Caco-2 (cell line): ENCODE measurements at places on chromosomes 4 and X.

DNA sequence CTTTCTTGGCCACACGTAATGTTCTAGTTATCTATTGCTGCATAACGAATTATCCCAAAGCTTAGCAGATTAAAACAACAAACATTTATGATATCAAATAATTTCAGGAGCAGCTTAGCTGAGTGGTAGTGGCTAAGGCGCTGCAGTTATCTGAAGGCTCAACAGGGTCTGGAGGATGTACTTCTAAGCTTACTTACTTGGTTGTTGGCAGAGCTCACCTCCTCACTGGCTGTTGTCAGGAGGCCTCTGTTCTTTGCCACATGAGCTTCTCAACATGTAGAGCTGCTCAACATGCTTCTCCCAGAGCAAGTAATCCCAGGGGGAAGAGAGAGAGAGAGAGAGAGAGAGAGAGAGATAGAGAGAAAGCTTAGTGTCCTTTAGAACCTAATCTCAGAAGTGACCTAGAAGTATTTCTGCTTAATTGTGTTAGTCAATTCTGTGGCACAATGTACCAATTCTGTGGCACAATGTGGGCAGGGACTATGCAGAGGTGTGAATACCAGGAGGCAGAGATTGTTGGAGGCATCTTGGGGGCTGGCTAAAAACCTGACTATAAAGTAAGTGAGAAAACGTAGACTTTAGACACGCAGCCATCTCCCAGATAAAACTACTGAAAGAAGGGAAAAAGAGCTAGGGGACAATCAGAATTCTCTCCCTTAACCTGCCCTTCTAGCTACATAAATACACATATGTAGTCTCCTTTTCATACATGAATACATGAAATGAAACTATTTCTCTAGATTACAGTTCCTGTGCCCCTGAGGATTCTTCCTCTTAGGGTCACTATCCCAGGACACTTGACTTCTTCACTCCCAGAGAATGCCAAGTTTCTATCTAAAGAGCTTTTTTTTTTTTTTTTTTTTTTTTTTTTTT is 40.2 kb downstream of the HOPX start:
- DNase-seq, result no peak

- no peak for DNase-seq
Observed at GRCh38 chr4:85805891-85806290, 330.9 kb downstream of the ARHGAP24 start.

GRCh38 chrX:45202171-45202570 is 1.5 kb upstream of the DIPK2B start:
- DNase-seq, result no peak

DNA sequence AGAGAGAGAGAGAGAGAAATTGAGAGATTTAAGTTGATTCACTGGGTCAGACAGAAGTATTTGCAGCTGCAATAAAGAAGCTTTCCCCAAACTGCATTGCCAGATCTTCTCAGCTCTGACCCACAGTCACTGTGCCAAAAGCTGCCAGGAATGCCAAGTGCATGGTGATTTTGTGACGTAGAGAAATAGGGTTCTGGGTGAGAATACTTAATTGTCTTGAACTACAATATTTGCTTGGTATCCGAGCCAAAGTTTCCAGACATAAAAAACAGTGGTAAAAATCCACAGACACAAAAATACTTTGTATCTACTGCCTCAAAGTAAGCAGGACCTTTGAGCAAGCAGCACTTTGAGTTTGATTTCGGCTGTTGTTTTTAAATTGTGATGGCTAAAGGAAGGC is 331.1 kb downstream of the GRID2 start:
- no peak for DNase-seq

- no peak for DNase-seq
Observed at GRCh38 chr4:38105475-38106220, 145.4 kb downstream of the PTTG2 start.

DNA sequence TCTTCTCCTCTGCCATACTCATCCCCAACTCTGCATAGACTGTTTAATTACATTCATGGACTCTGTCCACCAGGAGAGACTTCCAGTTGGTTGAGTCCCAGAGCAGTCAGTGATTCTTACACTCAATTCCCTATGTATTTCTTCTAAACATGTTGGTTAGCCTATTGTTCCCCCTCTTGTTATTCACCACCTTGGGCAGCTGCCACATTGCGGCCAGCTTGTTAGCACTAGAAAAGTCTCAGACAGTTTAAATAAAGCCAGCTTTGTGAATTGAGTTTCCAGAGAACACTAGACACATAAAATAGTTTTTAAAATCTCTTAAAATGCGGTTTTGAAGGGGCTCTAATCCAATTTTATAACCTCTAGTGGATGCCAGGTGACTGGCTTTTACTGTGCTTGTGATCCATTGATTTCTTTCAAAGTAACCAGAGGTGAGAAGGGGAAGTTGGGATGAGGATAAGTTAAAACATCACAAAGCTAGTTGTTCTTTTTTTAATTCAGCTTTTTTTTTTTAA is 827.7 kb downstream of the FSTL5 start:
- no peak for DNase-seq

DNA sequence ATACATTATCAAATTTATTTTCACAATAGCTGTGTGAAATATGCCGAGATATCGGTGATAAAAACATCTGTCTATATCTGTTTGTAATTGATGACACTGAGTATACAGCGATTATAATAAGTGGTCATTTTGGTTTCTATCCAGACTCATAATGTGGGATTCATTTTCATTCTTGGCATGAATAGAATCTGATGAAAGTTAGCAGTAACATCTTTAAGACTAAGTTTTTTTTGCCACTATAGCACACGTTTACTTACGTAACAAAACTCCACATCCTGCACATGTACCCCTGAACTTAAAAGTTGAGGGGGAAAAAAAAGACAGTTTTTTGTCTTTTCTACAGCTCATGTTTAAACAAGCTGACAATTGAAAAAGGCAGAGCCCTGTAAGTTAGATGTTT is 86.4 kb downstream of the PPA2 start:
- no peak for DNase-seq

DNA sequence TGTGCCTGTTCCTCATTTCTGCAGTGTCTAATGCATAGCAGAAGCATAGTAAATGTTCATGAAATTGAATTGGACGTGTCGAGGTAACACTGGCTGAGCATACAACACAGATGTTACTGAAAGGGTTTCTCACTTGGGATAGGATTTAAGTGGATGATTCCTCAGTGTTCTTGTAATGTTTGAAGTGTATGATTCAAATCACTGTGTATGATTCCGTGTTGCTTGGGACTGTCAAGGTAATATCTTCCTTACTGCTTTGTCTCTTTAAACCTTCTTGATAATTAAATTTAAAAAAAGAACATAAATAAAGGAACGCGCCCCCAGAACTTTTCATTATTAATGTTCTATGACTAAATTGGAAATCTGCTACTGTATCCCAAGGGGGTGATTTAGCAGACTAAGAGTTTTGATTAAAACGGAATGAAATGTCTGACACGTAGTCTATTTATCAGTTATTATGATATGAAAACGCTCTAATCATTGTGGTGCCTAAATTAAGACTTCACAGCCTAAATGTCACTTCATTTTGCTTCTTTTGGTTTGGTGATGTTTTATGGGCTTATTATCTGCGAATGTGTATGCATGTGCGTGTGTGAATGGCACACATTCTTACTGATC is 696.9 kb upstream of the EPHA5 start:
- no peak for DNase-seq

DNA sequence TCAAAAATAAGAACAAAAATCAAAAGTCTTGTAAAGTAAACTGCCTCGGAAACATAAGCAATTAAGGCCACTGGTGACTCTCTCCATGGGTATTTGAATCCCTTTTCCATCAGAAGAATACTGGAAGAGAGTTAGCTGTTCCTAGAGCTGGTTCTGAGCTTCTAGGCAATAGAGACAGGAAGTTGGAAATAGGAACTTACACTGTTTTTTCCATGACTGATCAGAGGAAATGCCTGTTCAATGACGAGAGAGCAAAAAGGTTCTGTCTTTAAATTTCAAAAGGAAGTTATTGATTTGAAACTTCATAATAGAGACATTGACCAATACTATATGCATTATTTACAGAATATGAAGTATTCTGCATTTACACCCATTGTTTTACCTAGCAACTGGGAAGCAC is 503.5 kb upstream of the ARX start:
- no peak for DNase-seq

GRCh38 chr4:172892300-172892699 is 276.3 kb upstream of the GALNT7 start:
- no peak for DNase-seq

GRCh38 chrX:136203951-136204350 is 47.2 kb downstream of the MAP7D3 start:
- no peak for DNase-seq

GRCh38 chrX:21813612-21814368 is 25.6 kb upstream of the MBTPS2 start:
- no peak for DNase-seq

GRCh38 chrX:150615356-150615755 is 46.9 kb downstream of the MTM1 start:
- no peak for DNase-seq

- DNase-seq, result no peak
Observed at GRCh38 chr4:127631420-127631819, 1.3 kb upstream of the INTU start.

- DNase-seq, result no peak
Observed at GRCh38 chrX:104833401-104833800, 267.4 kb downstream of the IL1RAPL2 start.

DNA sequence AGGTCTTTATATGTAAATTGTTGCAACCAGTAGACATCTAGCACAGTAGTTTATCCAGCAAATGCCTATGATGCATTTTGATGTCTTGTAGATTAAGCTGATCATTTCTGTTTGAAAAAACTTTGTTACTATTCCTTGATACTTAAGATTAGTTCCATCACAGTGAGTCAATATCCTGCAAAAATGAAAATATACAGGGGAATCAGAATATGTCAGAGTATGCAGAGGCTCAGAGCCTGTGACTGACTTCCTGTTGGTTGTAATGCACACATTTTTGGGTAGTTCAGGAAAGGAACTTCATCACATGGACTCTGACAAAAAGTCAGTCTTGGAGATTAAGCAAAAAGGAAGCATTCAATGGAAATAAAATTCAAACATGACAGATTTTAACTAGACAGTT is 815.5 kb downstream of the FAT4 start:
- no peak for DNase-seq

DNA sequence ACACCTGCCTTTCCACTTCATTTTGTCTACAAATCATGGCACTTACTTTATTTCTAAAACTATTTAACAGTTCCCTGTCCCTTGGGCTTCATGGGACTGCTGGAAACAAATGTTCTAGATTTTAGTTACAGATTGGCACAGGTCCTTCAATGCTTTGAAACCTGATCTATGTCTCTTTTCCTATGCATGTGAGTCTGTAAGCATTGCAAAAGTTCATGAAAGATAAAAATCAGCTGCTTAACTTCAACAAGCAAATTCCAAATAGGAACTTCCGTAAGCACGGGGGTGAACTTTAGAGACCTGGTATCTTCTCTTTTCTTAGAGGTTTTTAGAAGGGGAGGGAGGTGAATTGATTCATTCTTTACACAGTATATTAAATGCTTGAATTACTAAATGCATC is 9.5 kb downstream of the LGI2 start:
- DNase-seq, result no peak

DNA sequence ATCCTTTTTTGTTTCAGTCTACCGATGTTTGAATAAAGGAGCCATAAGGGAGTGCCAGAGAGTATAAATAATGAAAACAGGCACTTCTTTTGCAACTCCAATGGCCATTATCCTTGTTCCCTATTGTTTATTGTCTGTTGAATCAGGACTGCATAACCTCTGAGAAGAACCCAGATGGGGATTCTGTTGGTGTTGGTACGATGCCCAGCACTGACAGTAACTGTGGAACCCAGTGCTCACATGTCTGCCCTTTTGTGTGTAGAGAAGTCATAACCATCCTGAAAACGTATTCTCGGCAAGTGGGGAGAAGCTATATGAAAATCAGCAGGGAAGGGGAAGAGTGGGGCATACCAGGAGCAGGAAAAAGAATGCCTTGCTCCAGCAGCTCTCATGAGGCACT is 195.1 kb upstream of the EDNRA start:
- DNase-seq, result no peak

GRCh38 chrX:50805276-50805675 is 8.7 kb downstream of the SHROOM4 start:
- no peak for DNase-seq

- peak; percentile 67 for DNase-seq
Observed at GRCh38 chrX:84735025-84735424, 232.8 kb upstream of the HDX start.

- DNase-seq, result no peak
Observed at GRCh38 chr4:89549907-89550306, 242.3 kb upstream of the GPRIN3 start.
